Hindlimb muscle (tissue), 1 donor: ENCODE measurements at places on chromosomes 12 and 14. TPM values are rescaled to one million over a fixed set of nuclear protein-coding genes. Genes with fewer than 3 reads are reported as not detected.

DNA sequence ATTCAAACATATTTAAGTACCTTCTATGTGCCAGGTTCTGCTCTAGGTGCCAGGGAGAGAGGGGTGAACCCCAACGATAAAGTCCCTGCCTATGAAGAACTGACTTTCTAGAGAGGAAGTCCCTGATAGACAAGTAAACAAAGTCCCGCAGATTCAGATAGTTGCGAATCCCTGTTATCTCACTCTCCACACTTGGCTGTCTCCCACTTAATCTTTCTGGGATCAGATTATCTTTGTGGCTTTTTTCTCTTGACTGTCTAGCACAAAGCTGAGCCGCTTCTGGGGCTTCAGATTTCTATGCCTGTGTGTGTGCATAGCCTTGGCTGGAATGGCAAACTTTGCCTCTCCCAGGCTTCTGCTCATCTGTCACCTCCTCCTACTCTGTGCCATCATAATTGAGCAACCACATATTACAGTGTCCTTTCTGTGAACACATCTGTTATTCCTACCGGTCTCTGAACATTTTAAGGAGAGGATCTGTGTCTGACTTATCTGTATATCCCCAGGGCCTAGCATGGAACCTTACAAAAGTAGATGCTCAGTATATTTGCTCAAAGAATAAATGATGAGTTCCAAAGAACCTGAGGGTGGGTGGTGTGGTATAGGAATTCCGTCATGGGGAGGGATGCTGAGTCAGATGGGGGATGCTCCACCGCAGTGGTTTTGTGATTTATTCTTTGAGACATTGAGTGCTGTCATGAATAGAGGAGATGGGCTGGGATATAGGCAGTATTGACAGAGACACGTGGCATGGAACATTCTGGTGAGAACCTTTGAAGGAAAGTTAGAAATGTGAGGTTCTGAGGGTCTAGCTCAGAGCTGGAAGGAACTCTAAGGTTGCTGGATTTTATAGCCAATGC, 28.5 kb downstream of the RGS6 start:
- DNase-seq, result no peak

KRT85 gene
- polyA plus RNA-seq, result not detected

DNA sequence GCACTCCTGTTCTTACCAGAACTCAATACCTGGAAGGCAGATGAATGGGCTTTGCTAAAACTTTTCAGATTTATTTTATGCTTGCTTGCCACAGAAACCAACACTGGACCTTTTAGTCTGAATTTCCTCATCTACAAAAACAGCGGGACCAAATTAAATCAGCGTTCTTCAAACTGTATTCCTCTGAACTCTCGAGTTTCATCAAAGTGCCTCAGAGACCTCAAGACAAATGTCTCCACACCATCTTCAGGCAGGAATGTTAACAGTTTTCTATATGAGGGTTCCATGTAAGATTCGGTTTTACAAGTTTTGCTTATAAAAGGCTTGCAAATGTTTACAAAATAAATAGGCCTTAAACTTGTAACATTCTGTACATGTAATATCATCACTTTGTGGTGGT, 74.6 kb downstream of the MED13L start:
- DNase-seq, result no peak

BCL7A gene
- 21.2 TPM for polyA plus RNA-seq

DNA sequence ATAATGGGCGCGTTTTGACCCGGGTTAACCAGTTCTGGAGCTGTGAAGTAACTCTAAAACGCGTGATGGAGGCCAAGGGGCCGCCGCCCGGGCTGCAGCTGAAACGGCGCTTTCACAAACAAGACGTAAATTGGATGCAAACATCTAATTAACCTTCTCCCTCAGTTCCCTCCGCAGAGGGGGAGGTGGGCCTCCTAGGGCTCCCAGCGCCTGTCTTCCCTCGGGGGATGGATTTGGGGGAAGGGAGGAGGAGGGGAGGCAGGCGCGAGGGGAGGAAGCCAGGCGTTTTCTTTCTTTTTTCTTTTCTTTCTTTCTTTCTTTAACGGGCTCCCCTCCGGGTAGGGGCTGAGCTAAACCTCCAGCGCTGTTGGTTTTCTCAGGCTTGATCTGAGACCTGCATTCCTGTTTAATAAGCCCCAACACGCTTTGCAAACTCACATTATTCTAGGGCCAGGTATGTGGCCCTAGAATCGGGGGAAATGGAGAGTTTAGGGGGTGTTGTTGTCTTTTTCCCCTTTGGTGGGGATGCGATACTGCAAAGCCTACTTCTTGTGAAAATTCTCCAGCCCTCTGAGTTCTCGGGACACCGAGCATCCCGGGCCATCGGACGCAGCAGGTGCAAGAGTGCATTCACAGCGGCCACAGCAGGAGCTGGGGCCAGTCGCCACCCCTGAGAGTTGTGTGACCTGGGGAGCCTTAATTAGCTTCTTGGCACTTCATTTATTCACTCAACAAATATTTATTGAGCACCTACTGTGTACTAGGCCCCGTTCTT, 43.6 kb upstream of the LHX5 start:
- DNase-seq, result no peak
